Upper lobe of right lung (tissue), 1 donor: ENCODE measurements at places on chromosomes 3 and 15.

DNA sequence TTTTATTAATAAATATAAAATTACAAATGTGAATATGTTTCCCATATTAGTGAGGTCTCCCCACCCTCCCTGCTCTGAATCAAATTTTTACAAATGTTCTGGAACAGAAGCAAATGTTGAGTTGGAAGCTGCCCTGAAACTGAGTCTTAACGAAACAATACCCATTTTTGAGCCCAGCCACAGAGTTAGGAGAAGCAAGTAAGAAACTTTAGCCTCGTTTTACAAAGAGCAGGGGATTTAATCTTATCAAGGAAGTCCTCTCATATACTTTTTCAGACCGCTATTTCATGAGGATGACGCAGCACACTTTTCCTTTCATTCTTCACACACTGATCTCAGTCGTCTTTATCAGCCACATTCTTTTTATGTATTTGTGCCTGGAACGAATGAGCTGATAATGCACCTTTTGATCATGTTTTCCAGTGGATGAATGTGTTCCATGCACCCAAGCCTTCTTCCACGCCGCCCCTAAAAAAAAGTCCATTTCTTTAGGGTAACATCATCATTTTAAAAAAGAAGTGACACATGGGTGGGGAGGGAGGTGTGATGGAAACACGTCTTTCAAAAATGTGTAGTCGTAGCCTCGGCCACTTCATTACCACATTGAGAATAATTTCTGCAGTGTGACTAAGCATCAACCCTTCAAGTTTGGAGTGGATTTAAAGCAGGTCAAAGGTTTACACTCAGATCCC, 48.1 kb downstream of the SETMAR start:
- no peak for DNase-seq

GRCh38 chr15:94070356-94071295, 160.7 kb upstream of the MCTP2 start:
- peak; percentile 66 for DNase-seq

DNA sequence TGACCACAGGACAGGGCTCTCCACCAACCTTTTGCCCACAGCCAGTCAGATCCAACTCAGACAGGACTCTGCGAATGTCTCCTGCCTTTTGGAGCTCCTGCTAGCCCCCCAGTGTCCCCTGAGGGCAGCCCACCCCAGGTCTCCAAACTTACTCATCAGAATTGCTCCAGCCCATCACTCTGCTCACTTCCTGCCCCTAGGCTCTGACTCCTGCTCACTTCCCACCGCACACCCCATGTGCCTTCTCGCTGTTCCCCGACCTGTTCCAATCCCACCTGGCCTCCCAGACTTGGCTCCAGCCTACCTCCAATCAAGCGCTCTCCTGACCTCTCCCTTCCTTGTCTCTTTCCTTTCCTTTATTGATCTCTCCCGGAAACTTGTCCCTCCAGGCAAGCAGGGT, 5.9 kb upstream of the STRA6 start:
- no peak for DNase-seq

GRCh38 chr3:86618706-86619105, 372.2 kb downstream of the VGLL3 start:
- DNase-seq = no peak

DNA sequence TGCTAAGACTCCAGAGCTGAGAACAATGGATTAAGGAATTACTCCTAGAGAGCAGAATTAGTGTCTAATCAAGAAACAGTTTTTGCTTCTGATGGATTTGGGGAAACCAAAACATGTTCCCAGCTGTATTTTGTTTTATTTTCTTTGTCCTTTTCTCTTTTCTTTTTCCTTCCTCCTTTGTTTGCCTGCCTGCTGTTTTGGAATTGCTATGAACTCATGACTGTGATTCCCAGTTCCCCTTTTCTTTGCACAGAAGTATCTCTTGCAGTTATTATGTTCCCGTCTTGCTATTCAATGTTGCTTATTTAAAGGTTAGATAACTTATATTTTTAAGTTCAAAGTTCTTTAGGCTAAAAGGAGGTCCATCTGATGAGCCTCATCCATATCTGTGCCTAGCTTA, 77.0 kb upstream of the GBE1 start:
- DNase-seq = no peak

DNA sequence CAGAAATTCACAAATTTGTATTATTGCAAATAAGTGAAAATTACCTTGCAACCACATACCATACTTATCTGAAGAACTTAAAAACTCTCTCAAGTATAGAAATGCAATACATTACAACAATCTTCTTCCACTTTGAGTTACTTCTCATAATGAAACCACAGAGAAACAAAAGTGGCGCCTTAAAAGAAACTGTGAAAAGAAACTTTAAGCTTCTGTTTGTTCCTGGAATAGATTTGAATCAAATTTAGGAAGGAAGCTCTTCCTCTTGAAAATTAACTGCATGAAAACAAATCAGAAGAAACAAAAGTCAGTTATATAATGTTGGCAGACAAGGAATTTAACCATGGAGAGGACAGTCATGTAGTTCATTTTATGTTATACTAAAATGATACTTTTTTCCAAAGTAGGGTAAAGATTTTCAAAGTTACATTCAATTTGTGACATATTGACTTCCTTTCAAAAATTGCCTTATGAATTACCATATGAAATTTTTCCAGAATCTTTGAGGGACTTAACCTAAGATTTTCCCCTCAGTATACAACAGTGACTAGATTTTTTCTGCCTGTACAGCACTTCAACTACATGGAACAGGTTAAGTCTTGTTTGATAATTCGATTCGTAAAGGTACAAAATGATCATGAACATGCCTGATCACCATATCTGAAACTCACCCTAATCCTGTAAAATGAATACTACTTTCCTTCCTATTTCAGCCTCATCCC, 57.6 kb upstream of the TNFSF10 start:
- no peak for DNase-seq
